HepG2 (cell line): ENCODE measurements at places on chromosomes 4 and X. TPM values are rescaled to one million over a fixed set of nuclear protein-coding genes. Genes with fewer than 3 reads are reported as not detected.

TMEM156 gene
- total RNA-seq = not detected in 2 replicates

- no peak for DNase-seq
Measured at GRCh38 chr4:139668658-139669201, 3.1 kb downstream of the MGST2 start.

SLC25A53 gene
- 4.5 and 4.9 TPM in 2 replicates for total RNA-seq

GRCh38 chrX:10130354-10130753 lies 26.4 kb upstream of the CLCN4 start:
- DNase-seq = no peak

GRCh38 chr4:141126769-141127168 lies 6.5 kb downstream of the RNF150 start:
- no peak for DNase-seq

NEIL3 gene
- total RNA-seq = 8.4 and 10.6 TPM in 2 replicates

HHIP gene
- total RNA-seq = not detected in 2 replicates

C4orf51 gene
- total RNA-seq = not detected in 2 replicates

DNA sequence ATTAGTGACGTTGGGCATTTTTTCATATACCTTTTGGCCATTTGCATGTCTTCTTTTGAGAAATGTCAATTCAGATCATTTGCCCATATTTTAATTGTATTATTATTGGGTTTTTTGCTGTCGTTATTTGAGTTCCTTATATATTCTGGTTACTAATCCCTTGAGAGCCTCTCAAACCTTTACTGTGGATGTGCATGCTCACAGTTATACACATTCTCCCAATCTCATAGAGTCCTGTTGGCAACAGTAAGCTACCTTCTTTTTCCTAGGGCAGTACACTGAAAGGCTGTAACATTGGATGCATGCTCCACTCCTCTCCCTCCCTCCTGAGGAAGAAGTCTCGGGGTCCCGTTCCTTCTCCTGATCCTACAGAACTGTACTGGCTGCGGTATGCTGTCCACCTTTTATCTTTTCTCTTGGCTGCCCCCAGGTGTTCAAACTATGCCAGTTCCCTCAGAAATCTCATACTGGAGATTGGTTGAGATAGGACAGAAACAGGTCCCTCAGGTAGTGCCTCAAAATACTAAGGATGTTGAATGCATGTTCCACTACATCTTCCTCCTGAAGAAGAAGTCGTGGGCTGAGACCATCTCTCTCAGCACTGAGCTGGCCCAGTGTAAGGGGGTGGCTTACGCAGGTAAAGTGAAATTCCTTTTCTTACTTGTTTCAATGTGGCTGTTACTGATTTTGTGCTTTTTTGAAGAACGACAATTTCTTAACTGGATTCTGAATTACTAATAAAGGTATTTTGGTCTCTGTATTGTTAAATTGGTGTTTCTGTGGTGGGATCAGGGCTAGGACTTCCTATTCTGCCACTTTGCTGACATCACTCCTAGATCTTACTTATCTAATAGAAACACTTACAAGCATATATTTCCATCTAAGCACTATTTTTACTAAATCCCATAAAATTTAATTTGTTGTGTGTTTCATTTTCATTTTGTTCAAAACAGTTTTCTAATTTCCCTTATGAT lies 145.4 kb upstream of the HUWE1 start:
- DNase-seq = peak; percentile 20

DNA sequence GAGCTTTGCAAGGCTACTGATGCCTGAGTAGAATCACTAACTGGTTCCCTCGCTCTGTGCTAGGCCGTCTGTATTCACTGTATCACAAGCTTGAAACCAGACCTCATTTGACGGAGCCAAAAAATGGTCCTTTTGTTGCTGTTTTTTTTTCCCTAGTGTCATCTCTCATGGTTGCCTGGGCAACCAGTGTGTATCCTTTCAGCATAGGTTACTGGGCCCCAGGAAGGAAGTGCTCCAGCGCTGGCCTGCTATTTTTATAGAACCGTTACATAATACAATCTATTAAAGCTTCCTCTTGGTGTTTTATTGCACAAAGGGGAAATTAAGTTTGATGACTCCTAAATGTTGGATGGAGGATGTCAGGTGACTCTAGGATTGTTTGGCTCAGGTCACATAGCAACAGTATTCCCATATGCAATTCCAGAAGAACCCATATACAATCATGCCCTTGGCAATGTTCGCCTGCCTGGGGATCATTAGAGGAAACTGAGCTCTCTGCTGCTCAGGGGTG lies 220.4 kb downstream of the SPRY1 start:
- DNase-seq = no peak

DNA sequence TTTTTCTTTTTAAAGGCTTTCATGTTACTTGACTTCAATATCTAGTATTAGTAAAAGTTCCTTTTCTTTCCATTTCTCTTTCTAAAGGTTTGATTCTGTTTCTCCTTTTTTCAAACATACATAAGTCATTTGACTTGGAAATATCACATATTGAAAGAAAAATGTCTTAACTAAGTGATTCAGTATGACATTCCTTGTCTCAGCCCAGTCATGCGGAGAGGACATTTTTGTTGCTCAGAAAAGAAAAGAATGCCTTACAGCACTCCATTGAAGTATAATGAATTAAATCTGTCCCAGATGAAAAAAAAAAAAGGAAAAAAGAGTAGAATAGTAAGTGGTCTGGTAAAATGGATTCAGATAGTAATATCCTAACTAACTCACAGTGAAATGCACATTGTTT lies 466.1 kb downstream of the ADGRL3 start:
- DNase-seq = no peak

DNA sequence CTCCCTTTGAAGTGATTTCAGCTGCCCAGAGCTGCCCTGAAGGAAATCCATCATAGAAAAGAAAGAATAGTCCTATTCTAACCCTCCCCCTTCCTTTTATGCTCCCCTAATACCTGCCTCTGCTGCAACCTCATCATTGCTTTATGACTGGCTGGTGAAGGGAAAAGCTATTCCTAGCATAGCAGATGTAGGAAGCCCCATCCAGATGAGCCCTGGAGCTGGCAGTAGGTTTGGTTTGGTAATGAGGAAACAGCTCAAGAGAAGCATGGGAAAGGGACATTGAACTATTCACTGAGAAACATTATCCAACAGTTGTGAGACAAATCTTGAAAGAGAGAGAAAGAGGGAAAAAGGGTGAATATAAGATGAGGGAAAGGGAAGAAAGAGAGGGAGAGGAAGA lies 29.2 kb downstream of the ARSJ start:
- DNase-seq = no peak

DNA sequence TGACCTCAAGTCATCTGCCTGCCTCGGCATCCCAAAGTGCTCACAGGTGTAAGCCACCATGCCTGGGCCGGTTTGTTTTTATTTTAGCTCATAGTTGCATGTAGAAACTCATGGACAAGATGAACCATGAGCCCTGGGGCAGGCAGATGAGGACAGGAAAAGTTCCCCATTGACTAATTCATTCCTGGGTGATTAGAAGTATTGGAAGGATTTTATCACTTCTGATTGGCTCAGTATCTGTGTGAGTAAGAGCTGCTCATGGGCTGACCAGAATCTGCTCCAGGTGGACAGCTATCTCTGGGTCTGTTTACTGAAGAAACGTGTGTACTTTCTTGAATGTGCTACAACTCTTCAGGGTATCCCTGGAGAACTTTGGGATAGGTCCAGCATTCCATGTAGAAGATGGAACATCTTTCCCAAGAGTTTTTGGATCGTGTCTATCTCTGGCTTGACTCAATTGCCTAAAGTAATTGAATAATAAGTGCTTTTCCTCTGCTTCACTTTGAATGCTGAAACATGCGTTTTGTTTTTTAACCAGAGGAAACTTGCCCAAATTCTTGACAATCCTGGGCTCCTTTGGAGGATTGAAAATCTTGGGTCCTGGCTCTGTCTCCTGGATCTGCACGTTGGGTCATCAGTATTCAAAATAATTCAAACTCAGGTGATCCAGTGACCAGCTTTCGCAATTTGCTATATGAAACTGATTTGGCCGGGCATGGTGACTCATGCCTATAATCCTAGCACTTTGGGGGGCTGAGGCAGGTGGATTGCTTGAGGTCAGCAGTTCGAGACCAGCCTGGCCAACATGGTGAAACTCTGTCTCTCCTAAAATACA lies 88.6 kb upstream of the DHRSX start:
- DNase-seq = no peak

GAGE12J gene
- total RNA-seq = not detected in 2 replicates

DNA sequence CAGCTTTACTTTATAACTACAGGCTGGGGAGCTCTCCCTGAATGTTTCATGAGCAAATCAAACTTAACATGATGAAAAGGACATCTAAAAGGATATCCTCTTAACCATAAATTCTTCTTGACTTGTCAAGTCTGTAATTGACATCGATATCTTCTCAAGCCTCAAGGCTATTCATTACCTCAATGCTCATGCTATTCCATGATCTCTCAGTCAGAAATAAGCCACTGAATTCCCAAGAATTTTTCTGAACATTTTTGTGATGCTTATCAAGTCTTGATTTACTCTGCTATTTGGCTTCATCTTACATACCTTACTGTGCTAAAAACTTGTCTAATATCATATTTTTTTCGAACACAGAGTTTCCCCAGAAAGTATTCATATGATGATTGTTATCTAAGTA lies 433.4 kb downstream of the PDGFC start:
- DNase-seq = no peak

PWWP3B gene
- 0.04 and 0.08 TPM in 2 replicates for total RNA-seq

DDIT4L gene
- not detected in 2 replicates for total RNA-seq

DNA sequence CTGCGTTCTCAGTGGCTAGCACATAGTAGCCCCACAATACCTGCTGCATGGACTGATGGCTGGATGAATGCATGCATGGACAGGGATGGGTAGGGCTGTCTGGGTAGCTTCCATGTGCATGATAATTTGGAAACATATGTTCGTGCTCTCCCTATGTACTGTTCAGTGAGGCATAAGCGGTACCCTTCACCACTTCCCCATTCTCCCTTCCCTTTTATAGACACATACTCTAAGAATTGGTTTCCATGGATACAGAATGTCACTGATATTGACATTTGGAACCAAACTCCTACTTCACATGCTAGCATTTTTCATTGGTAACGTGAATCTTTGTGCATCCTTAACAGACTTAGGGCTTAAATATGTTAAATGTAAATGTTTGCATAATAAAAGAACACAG lies 20.4 kb downstream of the USP46 start:
- no peak for DNase-seq

- DNase-seq = no peak
Measured at GRCh38 chrX:141652286-141652685, 46.3 kb downstream of the SPANXD start.
